ENCODE measurements at places on chromosomes 2 and 18. TPM values are rescaled to one million over a fixed set of nuclear protein-coding genes. Genes with fewer than 3 reads are reported as not detected.

- no peaks in the 10 kb centered on the region for H3K27me3 ChIP-seq
- no peaks in the 10 kb centered on the region for H3K4me1 ChIP-seq
- DNase-seq, result no peak
- no peak overlapping the region for H3K27ac ChIP-seq
- H3K4me3 ChIP-seq, result no peak overlapping the region
- no peaks in the 10 kb centered on the region for H3K36me3 ChIP-seq
Observed at GRCh38 chr18:49904871-49905555, 91.7 kb upstream of the ACAA2 start.

- H3K36me3 ChIP-seq, result no peaks in the 10 kb centered on the region
- DNase-seq, result no peak
- no peaks in the 10 kb centered on the region for H3K27me3 ChIP-seq
- H3K4me3 ChIP-seq, result no peak overlapping the region
Observed at GRCh38 chr2:150051004-150051403, 436.5 kb downstream of the RND3 start.

- H3K27ac ChIP-seq, result no peak overlapping the region
- H3K4me3 ChIP-seq, result no peak overlapping the region
- H3K27me3 ChIP-seq, result no peaks in the 10 kb centered on the region
- H3K4me1 ChIP-seq, result no peaks in the 10 kb centered on the region
- no peaks in the 10 kb centered on the region for H3K36me3 ChIP-seq
Observed at GRCh38 chr2:204251998-204252376, 293.3 kb upstream of the PARD3B start.

- H3K4me3 ChIP-seq, result no peak overlapping the region
- no peaks in the 10 kb centered on the region for H3K4me1 ChIP-seq
- no peaks in the 10 kb centered on the region for H3K36me3 ChIP-seq
- DNase-seq, result no peak
- H3K27ac ChIP-seq, result no peak overlapping the region
Observed at GRCh38 chr2:60644951-60645350, 91.5 kb upstream of the BCL11A start.

DNA sequence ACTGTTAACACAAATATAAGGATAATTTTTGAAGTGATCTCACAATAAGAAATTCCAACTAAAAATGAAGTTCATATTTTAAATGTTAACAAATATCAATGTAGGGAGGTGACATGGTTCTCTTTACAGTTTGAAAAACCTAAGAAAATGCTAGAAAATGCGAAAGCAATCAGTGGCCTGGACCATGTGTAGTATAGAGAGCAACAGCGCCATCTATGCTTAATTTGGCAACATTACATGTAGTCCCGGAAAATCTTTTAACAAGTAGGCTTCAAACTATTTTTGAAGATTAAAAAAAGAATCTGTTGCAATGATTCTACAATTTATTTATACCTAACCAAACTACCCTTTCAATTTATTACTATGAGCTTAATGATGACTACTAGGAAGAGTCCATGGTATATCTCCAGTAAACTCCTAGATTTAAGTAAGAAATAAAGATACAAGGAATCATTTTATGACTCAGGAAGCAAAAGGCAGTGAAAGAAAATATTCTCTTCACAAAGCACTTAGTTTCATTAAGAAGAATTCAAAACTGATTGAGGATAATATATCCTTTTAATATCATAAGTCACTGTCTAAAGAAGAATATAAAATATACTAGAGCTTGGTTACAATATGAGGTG lies 33.3 kb downstream of the NDUFA10 start:
- H3K27ac ChIP-seq, result no peak overlapping the region
- no peaks in the 10 kb centered on the region for H3K27me3 ChIP-seq
- no peak overlapping the region for H3K4me3 ChIP-seq
- H3K36me3 ChIP-seq, result no peaks in the 10 kb centered on the region
- no peaks in the 10 kb centered on the region for H3K4me1 ChIP-seq
- DNase-seq, result peak; percentile 49

DNA sequence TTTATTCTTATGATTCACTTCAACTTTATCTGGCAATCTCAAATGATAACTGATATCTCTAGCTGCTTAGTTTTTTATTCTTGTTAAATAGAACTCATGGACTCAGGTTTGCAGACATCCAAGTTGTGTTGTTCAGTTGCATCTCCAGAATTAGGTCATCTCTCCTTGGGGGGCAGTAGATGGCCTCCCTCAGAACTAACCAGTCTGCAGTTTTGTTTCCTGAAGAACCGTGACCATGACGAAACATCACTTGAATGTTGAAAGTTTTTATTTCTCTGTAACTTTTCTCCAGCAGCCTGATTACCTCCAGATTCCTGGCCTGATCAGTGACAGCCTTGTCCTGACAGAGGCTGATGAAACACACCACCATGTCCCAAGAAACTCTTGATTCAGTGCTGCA lies 321.5 kb downstream of the GALNT13 start:
- no peaks in the 10 kb centered on the region for H3K4me1 ChIP-seq
- H3K36me3 ChIP-seq, result no peaks in the 10 kb centered on the region
- H3K4me3 ChIP-seq, result no peak overlapping the region
- H3K27me3 ChIP-seq, result no peaks in the 10 kb centered on the region
- DNase-seq, result no peak

GRCh38 chr2:35365859-35366258 lies 989.7 kb upstream of the CRIM1 start:
- no peaks in the 10 kb centered on the region for H3K36me3 ChIP-seq
- H3K4me3 ChIP-seq, result no peak overlapping the region
- no peak for DNase-seq
- no peaks in the 10 kb centered on the region for H3K4me1 ChIP-seq
- H3K27me3 ChIP-seq, result no peaks in the 10 kb centered on the region

DNA sequence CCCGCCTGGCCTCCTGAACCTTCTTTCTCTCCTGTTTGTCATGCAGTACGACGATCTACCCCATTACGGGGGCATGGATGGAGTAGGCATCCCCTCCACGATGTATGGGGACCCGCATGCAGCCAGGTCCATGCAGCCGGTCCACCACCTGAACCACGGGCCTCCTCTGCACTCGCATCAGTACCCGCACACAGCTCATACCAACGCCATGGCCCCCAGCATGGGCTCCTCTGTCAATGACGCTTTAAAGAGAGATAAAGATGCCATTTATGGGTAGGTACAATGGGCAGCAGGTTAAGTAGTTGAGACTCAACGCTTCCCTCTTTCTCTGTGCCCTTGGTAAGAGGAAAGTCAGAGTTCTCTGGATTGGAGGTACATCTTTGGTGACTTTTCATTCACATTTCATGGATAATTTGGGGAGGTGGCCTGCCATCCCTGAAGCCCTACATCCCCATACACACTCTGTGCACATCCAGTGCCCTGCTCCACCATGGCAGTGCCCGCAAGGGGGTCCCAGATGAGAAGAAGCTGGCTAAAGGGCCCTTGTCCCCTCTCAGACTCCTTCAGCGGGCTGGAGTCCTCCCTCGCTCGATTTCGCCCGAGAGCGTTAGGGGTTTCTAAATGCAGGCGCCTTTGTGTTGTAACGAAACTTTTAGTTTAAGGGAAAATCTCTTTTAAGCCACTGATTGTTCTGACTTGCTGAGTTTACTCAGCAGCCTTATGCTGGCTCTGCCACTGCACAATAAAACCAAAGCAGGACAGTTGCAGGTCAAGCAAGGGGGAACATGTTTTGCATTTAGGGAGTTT lies 3.0 kb downstream of the MEIS1 start:
- no peak for DNase-seq
- H3K36me3 ChIP-seq, result no peaks in the 10 kb centered on the region
- H3K27me3 ChIP-seq, result no peaks in the 10 kb centered on the region
- H3K4me3 ChIP-seq, result peak overlapping the region; percentile 73
- H3K4me1 ChIP-seq, result no peaks in the 10 kb centered on the region

DNA sequence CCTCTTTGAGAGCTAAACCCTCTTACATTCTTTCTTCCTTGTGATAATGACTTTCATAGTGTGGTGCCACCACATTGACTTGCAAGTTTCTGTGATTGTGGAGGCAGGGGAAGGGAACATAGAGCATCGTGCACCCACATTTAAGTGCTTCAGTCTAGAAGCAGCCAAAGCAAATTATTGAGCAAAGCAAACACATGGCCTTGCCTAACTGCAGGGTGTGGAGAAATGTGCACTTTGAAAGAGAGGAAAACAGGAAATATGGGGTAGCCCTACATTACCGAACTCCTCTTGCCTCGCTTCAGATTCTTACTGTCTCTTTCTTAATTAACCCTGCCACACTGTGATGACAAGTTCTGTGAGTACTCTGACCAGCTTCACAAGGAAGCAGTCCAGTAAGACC lies 814.6 kb downstream of the SLC4A3 start:
- H3K4me3 ChIP-seq, result no peak overlapping the region
- no peaks in the 10 kb centered on the region for H3K36me3 ChIP-seq
- DNase-seq, result no peak
- H3K27ac ChIP-seq, result no peak overlapping the region

- DNase-seq, result no peak
- H3K27ac ChIP-seq, result no peak overlapping the region
- no peaks in the 10 kb centered on the region for H3K27me3 ChIP-seq
- H3K4me1 ChIP-seq, result no peaks in the 10 kb centered on the region
- H3K36me3 ChIP-seq, result no peaks in the 10 kb centered on the region
- no peak overlapping the region for H3K4me3 ChIP-seq
Observed at GRCh38 chr2:52537588-52537987, 1230.0 kb upstream of the CHAC2 start.

- H3K4me3 ChIP-seq, result peak overlapping the region; percentile 84
- H3K27me3 ChIP-seq, result no peaks in the 10 kb centered on the region
- peaks cover 31% of the 10 kb centered on the region for H3K4me1 ChIP-seq
- peak; percentile 62 for DNase-seq
- peak overlapping the region; percentile 100 for H3K27ac ChIP-seq
- H3K36me3 ChIP-seq, result no peaks in the 10 kb centered on the region
Observed at GRCh38 chr2:43225788-43226557, 433 bp downstream of the ZFP36L2 start.

DNA sequence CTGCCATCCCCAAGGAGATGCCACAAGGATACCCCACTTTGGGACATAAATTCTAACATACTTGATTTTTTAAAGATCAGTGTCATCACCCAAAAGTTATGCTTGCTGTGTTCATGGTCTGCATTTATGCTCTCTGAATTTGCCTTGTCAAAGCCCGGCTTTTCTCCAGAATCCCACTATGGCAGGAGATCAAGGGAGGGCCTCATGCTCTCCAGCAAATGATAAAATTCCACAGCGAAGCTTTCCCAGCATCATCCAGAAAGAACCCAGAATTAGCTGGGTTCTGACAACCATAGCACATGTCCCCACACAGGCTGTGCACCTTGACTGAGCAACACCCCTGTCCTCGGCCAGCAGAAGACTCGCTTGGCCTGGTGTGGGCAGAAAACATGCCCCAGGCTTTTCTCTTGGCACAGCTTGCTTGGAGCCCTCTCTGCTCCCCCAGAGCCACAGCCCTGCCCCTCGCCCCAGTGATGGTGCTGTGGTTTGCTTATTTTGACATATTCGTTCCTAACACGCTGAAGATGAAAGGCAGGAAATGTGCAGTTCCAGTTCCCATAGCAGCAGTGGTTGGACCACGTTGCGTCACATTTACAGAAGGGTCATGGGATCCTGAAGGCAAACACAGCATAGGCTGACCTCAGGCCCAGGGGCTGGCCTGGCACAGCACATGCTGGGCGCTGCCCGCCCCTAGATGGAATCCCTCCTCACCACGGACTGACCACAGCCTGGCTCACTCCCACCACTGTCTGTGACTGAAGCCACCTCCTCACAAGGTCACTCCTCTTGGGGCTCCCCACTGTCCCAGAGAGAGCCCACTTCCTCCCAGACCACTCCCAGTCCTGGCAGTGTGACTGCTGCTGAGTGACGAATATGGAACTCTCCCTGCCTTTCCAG lies 14.1 kb upstream of the CHRNA1 start:
- DNase-seq, result no peak
- no peak overlapping the region for H3K27ac ChIP-seq
- no peaks in the 10 kb centered on the region for H3K27me3 ChIP-seq
- H3K4me1 ChIP-seq, result peaks cover 13% of the 10 kb centered on the region
- H3K4me3 ChIP-seq, result no peak overlapping the region
- H3K36me3 ChIP-seq, result no peaks in the 10 kb centered on the region

DNA sequence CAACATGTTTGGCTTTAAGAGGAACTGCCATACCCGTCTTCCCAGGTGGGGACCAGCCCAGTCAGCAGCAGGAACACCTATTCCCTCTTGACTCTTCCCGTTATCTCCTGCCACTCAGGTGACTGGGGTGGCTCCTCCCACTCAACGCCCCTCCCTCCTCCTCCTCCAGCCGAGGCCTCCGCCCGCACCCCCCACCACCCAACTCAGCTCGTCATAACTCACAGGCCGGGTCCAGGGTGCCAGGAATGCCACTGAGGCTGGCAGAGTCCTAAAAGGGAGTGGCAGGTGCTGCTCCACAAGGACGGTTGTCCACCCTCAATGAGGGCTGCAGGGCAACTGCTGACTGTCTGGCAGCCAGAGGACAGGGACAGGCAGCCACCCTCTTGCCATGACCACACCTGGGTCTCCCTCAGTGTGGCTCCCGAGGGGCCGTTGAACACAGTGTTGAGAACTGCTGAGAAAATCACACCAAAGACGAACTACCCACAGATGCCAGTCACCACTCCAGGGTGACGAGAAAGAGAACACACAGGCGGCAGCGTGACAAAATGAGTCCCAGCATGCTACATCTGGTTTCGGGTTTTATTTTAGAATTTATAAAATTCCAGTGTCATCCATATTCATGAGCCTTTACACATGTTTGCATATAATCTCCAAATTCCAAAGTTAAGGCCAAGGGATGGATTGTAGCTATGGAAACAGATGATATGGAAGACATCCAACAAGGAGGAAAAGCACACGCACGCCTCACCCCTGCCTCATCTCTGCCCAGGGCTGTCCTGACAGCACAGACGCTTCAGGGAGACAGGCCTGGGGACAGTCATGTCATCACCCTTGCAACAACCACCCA lies 38.5 kb downstream of the ANO7 start:
- no peaks in the 10 kb centered on the region for H3K36me3 ChIP-seq
- peaks cover 15% of the 10 kb centered on the region for H3K4me1 ChIP-seq
- H3K27ac ChIP-seq, result no peak overlapping the region
- no peaks in the 10 kb centered on the region for H3K27me3 ChIP-seq

DNA sequence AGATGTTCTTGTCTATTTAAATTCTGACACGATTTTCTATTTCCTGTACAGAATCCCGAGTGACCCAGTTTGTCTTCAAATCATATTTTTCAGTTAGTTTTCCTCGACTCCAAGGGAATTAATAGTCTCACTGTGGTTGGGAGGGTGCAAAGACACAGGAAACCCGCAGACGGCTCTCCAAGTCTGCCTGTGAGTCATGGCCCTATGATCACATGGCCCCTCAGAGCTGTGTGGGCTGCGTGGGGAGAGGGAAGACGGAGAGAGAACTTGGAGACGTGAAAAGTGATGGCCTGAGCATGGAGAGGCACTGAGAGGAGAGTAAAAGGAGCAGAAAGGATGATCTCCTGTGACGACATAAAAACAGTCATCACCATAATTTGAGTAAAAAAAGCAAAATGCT lies 989.9 kb downstream of the DCDC2C start:
- H3K27ac ChIP-seq, result no peak overlapping the region
- no peaks in the 10 kb centered on the region for H3K4me1 ChIP-seq
- no peak for DNase-seq
- H3K27me3 ChIP-seq, result no peaks in the 10 kb centered on the region

SERPINB3 gene
- 0.74 TPM for total RNA-seq

NXPH2 gene
- total RNA-seq, result not detected

PLCL1 gene
- total RNA-seq, result 2.4 TPM

Data from testis (tissue), 5 donors.